Stimulated activated naive CD4-positive, alpha-beta T cell (primary cell): ENCODE measurements at places on chromosomes 2 and 18.

DNA sequence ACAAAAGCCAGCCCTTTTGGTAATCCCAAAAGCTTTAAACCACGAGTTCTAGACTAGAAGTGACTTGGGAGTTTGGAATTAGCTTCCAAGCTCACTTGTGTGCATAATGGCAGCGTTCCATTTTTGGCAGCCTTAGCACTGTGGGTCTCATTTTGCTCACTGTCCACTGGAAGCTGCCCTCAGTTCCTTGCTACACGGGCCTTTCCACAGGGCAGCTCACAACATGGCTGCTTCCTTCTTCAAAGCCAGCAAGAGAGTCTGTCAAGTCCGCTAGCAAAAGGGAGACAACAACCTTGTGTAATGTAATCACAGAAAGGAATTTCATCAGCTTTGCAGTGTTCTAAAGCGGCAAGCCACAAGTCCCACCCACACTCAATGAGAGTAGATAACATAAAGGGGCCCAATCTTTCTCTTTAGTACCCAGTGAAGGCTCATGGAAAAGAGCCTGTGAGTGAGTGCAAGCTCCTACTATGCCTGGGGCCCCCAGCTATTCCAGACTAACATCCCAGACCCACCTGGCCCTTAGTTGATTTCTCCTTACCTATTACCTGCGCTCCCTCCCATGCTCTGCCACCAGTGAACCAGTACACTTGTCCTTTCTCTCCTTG, 239.7 kb upstream of the FBXO11 start:
- DNase-seq: no peak

DNA sequence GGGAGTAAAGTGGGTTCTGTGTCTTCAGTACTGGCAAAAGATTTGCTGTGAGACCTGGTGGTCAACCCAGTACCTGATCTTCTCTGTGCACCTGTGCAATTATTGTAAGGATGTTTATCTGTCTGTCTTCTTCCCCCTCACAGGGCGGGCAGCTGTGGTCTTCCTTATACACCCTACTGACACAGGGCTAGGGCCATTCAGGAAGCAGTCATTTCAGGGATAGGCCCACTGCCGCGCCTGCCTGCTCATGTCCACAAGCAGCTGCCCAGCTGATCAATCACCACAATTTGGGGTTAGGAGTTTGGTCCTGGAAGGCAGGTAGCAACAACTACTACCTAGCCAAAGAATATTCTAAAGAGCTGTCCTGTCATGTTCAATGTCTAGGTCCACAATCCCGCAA, 1.2 kb upstream of the CNNM4 start:
- DNase-seq: no peak

GRCh38 chr2:9057939-9058761, 54.7 kb upstream of the MBOAT2 start:
- DNase-seq: no peak

DNA sequence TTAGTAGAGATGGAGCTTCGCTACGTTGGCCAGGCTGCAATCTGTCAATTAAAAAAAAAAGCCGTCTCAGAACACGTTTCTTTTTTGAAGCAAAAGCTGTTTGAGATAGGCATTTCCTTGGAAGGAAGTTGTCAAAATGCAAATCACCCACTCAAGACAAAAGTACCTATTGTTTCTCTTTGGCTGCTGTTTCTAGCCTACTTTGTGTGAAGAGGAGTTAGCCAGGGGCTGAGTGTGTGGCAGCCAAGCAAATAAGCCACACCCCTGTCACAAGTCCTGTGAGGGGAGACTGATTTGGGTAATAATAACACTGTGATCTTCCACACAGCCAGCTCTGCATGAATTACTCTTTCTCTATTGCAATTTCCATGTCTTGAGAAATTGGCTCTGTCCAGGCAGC, 47.4 kb upstream of the CDCA7 start:
- no peak for DNase-seq

DNA sequence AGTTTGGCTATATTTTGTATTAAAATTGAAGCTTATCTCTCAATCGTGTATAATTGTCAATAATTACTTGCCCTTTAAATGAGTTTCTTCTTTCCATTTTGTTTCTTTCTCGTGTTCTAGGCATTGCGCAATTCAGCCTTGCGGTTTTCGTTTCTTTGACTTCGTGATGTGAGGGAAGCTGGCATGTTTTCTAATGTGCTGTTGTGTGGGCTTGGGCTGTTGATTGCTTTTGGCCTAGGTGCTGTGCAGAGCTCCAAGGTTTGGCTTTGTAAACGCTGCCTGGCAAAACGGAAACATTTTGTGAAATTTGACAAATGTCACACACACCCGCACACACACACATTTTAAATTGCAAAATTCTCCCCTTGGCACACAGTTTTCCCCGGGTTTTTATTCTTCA, 242.6 kb upstream of the TCF4 start:
- no peak for DNase-seq

GRCh38 chr2:3421580-3421979, 42.1 kb downstream of the TRAPPC12 start:
- DNase-seq: no peak

DNA sequence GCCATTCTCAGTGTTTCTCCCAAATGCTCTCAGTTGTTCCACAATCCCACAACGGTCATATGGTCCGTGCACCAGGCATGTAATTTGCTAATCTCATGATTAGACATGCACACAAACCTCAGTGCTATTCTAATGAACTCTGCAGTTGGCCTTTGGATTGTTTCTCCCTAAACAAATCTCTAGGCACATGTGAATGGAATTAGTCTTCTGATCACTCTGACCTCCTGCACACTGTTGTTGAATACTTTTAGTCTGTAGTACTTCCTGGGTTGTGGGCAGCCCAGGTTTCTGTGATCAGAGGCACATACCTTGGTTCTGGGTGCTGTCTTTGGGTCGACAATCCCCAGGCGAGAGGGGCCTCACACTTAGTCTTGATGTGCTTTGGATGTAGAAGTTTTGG, 498.7 kb upstream of the SPRED2 start:
- no peak for DNase-seq

- no peak for DNase-seq
These were observed 128.7 kb upstream of the CYP26B1 start for GRCh38 chr2:72276356-72276755.

DNA sequence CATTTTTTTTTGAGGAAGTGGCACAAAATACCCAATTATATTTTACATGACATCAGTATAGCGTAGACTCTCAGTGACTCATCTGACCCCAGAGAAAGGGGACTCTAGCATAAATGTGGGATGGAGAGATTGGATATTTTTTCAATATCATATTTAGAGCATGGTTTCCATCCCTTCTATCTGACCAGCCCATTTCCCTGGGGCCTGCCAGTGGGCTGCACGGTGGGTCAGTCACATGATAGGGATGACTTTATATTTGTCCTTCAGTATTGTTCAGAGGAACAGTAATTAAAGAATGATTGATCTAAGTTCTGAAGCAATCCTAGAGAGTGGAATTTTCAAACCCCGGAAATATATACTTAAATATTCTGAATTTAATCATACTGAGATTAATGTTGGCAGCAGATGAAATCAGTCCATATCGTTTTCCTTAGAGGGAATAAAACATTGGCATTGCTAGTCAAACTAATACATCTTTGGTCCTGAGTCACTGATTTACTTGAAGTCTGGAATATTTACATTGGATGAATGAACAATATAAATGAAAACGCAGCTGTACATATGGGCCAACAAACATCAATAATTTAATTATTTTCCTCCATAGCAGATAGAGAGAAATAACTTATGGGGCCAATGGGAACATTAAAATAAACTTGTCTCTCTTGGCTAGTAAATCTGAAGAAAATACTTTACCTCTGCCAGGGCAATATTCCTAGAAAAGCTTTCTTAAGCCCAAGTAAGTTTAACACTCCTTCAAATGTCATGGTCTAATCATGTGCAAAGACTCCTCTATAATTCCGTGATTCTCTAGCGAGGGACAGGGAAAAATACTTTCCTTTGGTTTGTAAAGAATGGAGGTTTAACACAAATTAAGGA, 563.6 kb upstream of the PKDCC start:
- DNase-seq: no peak
